ENCODE measurements at places on chromosomes 7 and 10. TPM values are rescaled to one million over a fixed set of nuclear protein-coding genes. Genes with fewer than 3 reads are reported as not detected.

DNA sequence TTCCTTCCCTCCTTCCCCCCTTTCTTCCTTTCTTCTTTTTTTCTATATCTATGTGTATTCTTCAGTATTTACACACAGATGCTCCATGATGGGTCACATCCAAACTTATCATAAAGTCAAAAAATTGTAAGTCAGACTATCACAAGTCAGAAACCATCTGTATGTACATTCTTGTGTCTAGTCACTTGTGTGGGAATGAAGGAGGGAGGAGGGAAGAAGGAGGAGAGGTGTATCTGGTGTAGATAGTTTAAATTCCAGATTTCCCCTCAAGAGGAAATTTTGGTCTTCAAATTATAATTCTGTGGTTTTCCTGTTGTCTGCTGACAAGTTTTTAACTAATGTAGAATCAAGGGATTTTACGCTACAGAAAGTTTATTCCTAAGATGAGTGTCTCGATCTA lies 287.2 kb downstream of the ETV1 start:
- DNase-seq = no peak

C10orf105 gene
- not detected for total RNA-seq

SEMA3A gene
- 1.4 TPM for total RNA-seq

- DNase-seq = no peak
Observed at GRCh38 chr10:116001262-116001857, 271.6 kb downstream of the GFRA1 start.

EBF3 gene
- 0.51 TPM for total RNA-seq

DNA sequence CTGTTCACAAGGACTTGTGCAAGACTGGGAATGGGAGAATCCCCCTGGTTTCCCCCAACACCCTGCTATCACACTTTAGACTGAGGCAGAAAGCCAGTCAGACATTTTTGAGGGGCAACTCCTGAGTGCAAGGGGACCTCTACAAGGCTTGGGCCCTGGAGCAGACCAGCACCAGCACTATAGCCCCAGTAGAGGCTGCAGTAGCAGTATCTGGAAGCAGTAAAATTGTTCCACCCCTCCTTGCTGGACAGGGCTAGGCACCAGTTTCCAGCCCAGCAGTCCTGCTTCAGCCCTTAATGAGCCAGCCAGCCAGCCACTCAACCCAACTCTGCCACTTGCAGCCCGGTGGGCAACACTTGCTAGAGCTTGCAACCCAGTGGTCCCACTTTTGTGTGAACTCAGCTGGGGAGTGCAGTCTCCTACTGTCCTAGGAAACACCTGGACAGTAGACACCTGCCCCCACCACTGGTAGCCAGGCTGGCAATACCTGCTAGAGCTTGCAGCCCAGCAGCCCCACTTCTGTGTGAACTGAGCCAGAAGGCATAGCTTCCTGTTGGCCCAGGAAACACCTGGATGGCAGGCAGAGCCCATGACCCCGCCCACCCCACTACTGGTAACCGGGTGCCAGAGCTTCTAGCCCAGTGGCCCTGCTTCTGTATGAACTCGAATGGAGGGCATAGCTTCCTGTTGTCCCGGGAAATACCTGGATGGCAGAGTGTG lies 65.0 kb downstream of the FBXL13 start:
- peak; percentile 6 for DNase-seq

DNA sequence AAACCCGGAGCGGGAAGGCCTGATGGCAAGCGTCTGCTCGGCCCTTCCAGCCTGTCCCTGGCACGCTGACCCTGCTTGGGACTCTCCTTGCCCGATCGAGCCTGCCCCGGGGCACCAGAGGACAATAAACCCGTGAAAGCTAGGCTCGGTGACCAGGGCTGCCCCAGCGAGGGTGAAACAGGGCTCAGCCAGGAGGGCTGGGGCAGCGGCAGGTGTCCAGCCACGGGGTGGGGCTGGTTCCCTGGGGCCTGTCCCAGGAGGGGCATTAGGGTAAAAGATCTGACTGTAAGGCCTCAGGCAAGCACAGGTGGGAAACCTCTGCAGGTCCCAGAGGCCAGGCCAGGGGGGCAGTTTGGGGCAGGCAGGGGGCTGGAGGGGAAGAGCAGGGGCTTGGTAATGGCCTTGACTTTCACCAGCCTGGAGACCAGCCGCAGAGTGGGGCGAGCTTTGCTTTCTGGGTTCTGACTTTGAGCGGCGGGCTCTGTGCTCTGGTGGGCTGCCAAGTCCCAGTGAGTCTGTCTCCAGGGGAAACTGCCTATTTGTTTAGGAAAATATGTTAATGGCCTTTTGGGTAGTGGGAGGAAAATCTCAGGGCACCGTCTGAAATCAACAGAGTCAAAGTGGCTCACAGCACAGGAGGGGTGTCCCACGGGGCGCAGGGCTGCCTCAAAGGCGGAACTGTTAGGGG lies 68.2 kb upstream of the INPP5A start:
- peak; percentile 54 for DNase-seq

NOD1 gene
- 30.4 TPM for total RNA-seq

DNA sequence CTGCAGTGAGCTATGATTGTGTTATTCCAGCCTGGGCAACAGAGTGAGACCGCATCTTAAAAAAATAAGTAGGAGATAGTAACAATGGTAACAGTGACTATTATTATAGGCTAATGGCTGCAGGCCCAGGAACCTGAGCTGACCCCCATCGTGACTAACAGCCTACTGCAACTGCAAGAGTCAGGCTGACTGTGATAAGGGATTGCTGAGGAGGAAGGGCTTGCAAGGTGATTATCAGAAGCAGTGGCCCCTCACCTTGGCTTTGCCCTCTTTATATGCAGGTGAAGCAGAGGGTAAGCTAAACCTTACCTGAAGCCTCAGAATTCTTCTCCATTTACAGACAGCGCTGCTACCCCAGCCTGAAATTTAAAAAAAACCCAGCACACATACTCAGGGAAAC lies 83.9 kb upstream of the SDK1 start:
- DNase-seq = no peak

- no peak for DNase-seq
Observed at GRCh38 chr10:62616885-62617590, 187.5 kb upstream of the ADO start.

DNA sequence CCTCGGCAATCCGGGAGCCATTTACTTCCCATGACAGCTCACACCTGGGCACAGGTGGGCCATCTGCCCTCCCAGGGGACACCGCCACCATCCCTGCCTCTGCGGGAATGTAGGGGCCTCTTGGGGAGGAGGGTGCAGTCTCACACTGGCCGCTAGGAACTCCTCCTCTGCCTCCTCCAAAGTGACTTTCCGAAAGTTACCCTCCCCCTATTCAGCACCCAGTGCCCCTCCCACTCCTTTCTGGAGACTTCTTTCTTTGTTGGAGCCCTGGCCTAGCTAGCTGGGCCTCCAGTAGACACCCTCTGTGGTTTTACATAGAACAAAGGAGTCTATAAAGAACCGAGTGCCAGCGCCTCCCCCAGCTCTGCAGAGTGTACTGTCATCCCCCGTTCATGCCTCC lies 45.8 kb upstream of the MNX1 start:
- peak; percentile 15 for DNase-seq

CTAGE8 gene
- 2.9 TPM for total RNA-seq

DNA sequence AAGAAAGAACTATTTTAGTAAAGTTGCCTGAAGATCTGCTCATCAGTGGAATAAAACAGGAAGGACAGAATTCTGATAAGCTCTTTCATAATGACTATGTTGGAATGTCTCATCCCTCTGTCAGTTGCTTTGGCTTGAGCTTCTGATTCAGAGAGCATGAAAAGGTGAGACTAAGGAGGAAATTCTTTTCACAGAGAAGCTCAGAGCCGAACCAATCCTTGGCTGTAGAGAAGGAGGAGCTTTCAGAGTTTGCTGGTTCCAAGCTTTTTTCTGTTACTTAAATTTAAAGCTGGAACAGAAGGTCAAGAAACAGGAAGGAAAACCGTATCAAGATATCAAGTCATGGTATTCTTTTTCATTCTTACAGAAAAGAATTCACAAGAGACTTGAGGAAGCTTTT lies 24.0 kb downstream of the GSTO2 start:
- DNase-seq = no peak

DNA sequence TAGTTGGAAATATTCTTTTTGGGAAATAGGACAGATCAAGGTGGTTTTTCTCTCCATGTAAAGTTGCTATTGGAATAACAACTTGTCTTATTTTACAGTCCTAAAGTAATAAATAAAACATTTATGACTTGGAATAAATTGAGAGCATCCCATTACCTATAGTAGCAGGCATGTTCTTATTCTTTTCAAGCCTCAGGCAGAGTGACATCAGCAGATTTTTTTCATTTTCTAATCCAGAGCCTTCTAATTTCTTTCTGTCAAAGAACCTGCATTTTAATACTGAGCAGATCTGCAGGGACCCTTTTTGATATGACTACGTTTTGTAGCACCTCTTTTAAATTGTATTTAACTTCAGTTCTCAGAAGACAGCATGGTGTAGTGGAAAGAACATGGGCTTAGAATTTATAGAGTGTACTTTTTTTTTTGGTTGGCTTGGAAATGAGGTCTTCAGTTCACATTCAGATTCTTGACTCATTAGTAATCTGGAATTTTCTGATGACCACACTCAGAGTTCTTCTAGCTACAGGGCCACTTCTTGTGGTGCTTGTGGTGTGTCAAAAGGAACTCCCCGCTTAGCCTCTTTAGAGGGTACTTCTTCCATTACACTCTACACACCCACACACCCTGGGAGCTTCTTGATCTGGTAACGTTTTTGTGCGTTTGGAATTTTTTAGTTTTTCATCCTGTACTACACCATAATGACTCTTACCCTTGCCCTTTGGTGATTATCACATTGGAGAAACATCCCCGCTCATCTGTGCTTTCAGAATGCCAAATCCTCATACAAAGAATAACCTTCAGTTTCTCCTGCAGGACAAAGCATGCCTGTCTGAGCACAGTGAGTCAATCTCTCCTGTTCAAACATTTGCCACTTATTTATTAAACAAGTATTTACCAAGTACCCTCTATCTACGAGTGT lies 34.6 kb downstream of the AGK start:
- no peak for DNase-seq

GRCh38 chr7:111730476-111731300 lies 168.4 kb upstream of the IMMP2L start:
- DNase-seq = no peak
